ENCODE measurements at places on chromosomes 3 and 15. TPM values are rescaled to one million over a fixed set of nuclear protein-coding genes. Genes with fewer than 3 reads are reported as not detected.

The CPA3 gene
- 8.6 TPM for total RNA-seq

The GPR87 gene
- total RNA-seq, result 1.3 TPM

The FOXL2NB gene
- 7.9 TPM for total RNA-seq

The CHRFAM7A gene
- total RNA-seq, result 9.5 TPM

The C3orf70 gene
- 32.5 TPM for total RNA-seq

The MYO1E gene
- total RNA-seq, result 48.5 TPM

The PEX11A gene
- 14.7 TPM for total RNA-seq

The CCR9 gene
- total RNA-seq, result not detected

The SUSD5 gene
- 3.9 TPM for total RNA-seq

The PDE12 gene
- 22.0 TPM for total RNA-seq

The XCR1 gene
- not detected for total RNA-seq

The XYLB gene
- total RNA-seq, result 9.3 TPM

The CAMK2N2 gene
- total RNA-seq, result 1.1 TPM

The RARB gene
- total RNA-seq, result 86.3 TPM

The MFSD1 gene
- total RNA-seq, result 67.1 TPM

The LRRC31 gene
- not detected for total RNA-seq

Measured in camera-type eye (tissue), 1 donor.